Activated CD8-positive, alpha-beta memory T cell treated with anti-CD3 and anti-CD28 coated beads, Interleukin-2, amount 10 ng/mL, durations not matched to agents 7 days and 5 days (primary cell): ENCODE measurements at places on chromosomes 5 and 9. TPM values are rescaled to one million over a fixed set of nuclear protein-coding genes. Genes with fewer than 3 reads are reported as not detected.
A peak's percentile ranks its signal among the peaks of the same experiment; 100 is the strongest.

CNTLN gene
- 0.73 TPM for total RNA-seq

ANKRD31 gene
- total RNA-seq = 0.26 TPM

PTGS1 gene
- total RNA-seq = 1.0 TPM

C1QTNF3 gene
- 3.8 TPM for total RNA-seq

PFN3 gene
- not detected for total RNA-seq

GABRB2 gene
- not detected for total RNA-seq

ACTL7B gene
- not detected for total RNA-seq

GRCh38 chr9:17594961-17595360 lies 16.1 kb downstream of the SH3GL2 start:
- no peak for DNase-seq

GRCh38 chr9:76725885-76726284 lies 38.4 kb upstream of the PCA3 start:
- DNase-seq = no peak

DNA sequence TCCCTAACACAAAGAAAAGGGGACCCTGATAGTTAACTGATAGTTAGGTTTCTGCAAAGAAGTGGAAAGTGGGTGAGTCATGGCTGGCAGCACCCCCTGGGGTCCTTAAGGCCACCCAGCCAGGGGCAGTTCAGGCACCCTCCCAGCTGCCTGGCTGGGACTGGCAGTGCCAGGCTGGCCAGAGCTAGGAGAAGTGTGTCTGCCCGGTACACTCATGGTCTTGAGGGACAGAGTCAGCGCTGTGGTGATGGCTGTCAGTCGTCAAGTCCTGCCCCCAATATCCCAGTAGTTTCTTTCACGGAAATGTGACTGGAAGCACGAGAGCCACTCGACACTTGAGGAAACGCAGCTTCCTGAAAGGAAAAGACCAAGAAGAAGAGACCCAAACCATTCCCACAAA lies 22.3 kb upstream of the CNOT6 start:
- DNase-seq = no peak

DNA sequence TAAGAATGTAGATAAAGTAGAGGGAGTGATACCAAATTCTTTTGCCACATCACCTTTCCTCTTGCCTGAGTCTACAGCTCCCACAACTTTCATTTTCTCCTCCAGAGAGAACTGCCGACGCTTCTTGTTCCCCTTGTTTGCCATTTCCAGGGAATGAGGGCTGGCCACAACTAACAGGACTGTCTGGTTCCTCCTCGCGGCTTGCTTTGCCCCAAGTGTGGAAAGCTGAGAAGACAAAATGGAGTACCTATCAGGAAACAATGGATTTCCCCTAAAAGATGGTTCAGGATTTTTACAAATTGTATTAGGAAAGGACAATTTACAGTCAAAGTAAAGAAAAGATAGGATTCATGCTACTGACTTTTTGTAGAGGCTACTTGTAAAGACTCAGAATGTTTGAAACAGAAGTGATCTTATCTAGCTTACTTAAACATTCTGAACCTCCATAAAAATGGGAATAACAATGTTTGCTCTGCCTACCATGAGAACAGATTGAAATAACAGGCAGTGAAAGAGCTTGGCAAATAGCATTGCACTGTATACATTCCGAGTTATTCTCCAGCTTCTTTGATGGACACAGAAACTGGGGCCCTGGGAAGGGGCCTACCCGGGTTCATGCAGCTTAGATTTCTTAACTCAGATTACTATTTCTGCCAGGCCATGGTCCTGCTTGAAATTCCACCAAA lies 4.1 kb downstream of the TIGD6 start:
- no peak for DNase-seq

GRCh38 chr9:69085569-69086283 lies 50.2 kb downstream of the FXN start:
- no peak for DNase-seq

- no peak for DNase-seq
These were observed 15.2 kb downstream of the EXD3 start for GRCh38 chr9:137407590-137408300.

DNA sequence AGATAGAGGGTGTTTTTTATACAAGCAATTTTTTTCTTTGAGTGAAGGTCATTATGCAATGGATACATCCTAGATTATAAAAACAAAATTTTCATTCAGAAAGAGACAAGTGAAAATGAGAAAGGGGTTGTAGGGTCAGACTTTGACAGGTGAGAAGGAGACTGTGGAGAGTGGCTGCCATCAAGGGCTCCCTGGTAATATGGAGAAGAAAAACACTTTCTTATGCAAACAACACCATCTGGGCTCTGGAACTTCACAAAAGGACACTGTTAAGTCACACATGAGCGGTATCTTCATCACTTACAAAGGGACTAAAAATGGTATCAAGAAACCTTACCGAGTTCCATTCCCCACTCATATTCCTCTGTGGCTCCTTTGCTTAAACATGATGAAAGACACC lies 23.5 kb downstream of the C7 start:
- DNase-seq = no peak

GRCh38 chr5:82167372-82167935 lies 110.7 kb downstream of the RPS23 start:
- DNase-seq = no peak

- peak; percentile 34 for DNase-seq
These were observed 8.5 kb downstream of the CEP72 start for GRCh38 chr5:620586-621180.

DNA sequence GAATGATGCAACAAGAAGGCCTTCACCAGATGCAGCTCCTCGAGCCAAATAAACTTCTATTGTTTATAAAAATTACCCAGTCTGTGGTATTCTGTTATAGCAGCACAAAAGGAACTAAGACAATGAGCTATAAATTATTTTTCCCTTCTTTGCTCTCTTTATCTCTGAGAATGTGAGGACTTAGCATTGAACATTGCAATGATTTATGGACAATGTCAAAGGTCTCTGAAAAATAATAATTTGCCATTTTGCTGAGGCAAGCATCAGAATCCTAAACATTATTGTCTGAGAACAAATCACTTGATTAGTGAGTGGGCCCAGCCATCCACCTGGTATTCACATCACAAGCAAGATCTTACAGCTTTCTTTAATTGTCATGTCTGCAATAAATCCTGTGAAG lies 95.4 kb upstream of the SSBP2 start:
- no peak for DNase-seq
